ENCODE measurements at places on chromosomes 5 and 9.

DNA sequence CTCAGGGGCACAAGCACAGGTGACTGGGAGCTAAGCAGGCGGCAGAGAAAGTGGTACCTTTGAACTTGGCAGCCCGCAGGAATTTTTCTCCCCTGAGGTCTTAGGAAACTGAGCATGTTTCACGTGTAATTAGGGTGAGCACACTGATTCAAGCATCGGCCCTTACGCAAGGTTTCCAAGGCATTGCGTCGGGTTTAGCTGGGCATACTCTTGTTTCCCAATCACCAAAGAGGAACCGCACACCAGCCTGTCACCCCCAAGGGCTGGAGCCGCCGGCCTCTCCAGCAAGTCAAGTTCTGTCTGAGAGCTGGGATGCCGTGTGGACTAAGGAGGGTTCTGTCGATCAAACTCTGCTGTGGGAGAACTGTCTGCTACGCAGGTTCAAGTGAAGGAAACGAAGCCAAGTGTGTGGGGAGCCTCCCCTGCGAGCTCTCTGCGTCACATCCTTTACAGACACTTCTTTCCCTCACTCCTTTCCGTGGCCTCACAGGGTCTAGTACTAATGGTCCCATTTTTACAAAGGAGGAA lies 53.0 kb downstream of the ERGIC1 start:
- no peak for DNase-seq

DNA sequence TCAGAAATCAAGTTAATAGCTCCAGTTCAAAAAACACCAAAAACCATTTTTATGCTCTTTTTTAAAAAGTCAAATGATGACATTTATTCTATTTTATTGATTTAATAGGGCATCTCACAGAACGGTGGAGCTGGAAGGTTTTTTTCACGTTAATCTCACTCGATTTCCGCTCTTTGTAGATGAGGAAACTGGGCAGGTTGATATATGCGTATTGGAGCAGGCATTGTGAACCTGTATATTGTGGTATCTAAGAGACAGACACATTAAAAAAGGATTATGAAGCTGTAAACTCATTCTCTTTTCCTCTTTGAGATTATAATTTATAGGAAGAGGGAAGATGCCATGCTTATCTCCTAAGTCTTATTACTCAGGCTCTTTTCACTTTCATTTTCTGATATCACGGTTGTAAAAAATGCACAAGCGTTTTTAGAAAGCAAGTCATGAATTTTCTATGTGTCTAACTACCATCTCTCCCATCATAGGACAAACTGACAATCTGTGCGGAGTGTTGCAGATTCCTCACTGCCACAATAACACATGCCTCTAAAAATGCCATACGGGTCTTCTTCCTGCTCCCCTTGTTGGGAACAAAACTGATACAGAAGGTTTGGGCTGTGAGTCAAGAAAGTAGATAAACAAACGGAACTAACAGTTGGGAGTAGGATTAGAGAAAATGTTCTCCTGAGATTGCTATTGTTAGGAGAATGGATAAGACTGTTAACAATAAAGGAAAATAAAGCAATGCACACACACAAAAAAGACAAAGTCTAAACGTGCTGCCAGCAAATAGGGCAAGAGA lies 1997.7 kb downstream of the MAT2B start:
- no peak for DNase-seq

- DNase-seq, result no peak
These were observed 543.1 kb downstream of the CETN3 start for GRCh38 chr5:89866410-89866809.

- no peak for DNase-seq
These were observed 208.1 kb upstream of the S1PR3 start for GRCh38 chr9:88782931-88783710.

DNA sequence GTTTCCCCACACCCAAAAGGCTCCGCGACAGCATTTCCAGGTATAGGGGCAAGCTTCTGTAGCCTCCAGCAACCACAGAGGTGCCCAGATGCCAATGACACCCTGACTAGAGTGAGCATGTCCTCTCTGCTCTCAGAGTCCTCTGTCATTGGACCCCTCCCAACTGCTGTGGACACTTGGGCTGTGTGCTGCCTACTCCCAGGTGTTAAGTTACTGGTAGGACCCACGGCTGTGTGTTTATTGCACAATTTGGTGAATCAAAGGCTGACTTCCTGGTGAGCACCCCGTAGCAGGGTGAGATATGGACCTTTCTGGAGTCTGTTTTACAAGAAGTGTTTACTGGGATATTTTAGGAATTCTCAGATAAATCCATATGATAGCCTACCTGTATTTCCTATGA lies 36.0 kb downstream of the SH3GL2 start:
- DNase-seq, result no peak

GRCh38 chr9:93814077-93814956 lies 140.8 kb downstream of the BARX1 start:
- DNase-seq, result no peak

- DNase-seq, result no peak
These were observed 547.2 kb downstream of the MAT2B start for GRCh38 chr5:164052536-164053093.
